Activated CD4-positive, alpha-beta T cell treated with anti-CD3 and anti-CD28 coated beads, Interleukin-2, amount 10 ng/mL, durations not matched to agents 7 days and 5 days (primary cell): ENCODE measurements at places on chromosomes 6 and 20. TPM values are rescaled to one million over a fixed set of nuclear protein-coding genes. Genes with fewer than 3 reads are reported as not detected.

Gene SEMG1
- total RNA-seq = not detected

Gene CD93
- total RNA-seq = 1.7 TPM

Gene TNXB
- 6.7 TPM for total RNA-seq

Gene TREM2
- total RNA-seq = not detected

Gene GMPR
- 3.3 TPM for total RNA-seq

Gene TSPO2
- not detected for total RNA-seq

Gene WDR27
- 21.9 TPM for total RNA-seq

Gene TREML1
- total RNA-seq = not detected

GRCh38 chr6:130018292-130018743 is at the start of gene L3MBTL3:
Gene L3MBTL3, plus strand, starts transcription at chr6:130018581. Its CDS starts 24,119 bp downstream, at chr6:130042700.
- DNase-seq = peak; percentile 89
- no peaks in the 10 kb centered on the region for H3K27me3 ChIP-seq
- H3K4me1 ChIP-seq = peaks cover 25% of the 10 kb centered on the region
- H3K36me3 ChIP-seq = peaks cover 8% of the 10 kb centered on the region
- H3K27ac ChIP-seq = peak within 1 kb of the TSS; percentile 99

DNA sequence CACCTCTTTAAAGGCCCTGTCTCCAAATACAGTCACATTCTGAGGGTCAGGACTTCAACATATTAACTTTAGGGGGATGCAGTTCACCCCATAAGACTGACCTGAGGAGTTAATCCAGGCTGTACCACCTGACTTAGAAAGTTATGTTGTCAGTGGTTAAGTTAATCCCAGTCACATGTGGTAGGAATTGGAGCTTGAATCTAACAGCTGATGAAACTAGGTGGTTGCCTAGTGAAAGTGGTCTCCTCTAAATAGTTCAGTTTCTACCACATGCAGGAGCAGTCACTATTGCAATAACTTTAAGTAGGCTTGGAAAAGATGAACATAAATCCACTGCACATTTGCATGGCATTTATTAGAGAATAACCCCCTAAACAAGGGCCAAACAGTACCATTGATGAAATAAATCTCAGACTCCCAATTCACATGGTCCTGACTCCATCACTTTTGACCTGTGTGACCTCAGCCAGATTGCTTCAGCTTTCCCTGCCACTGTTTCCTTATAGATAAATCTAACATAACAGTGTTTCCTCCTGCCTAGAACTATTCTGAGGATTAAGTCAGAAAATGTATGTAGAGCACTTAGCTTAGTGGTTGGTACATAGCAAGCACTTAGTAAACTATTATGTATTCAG is 20.1 kb downstream of the SAMD5 start:
- peaks cover 9% of the 10 kb centered on the region for H3K4me1 ChIP-seq
- H3K27me3 ChIP-seq = peaks cover 30% of the 10 kb centered on the region
- H3K27ac ChIP-seq = no peak overlapping the region
- DNase-seq = no peak

DNA sequence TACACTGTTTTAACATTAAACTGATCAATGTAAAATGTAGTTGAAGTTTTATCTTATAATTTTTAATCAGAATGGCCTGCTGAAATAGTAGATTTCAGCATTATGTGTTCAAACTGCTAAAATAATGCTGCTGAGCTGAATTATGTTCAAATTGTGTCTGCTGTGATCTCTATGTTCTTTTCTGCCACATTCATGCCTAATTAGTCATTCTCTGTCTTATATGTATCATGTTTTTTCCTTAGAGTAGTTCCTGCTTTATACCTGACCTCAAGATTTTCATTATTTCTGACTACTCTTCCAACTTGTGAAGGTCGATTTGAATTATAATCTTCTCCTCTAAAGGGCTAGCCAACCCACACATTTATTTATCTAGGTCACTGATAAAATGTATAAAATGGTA is 476.7 kb upstream of the EPHA7 start:
- no peak overlapping the region for H3K27ac ChIP-seq
- DNase-seq = no peak
- H3K4me3 ChIP-seq = no peak overlapping the region

GRCh38 chr6:25944688-25945574 is 14.4 kb upstream of the SLC17A2 start:
- peaks cover 6% of the 10 kb centered on the region for H3K36me3 ChIP-seq
- H3K4me1 ChIP-seq = peaks cover 29% of the 10 kb centered on the region
- no peak overlapping the region for H3K27ac ChIP-seq
- H3K4me3 ChIP-seq = no peak overlapping the region
- no peak for DNase-seq
- H3K27me3 ChIP-seq = peaks cover 3% of the 10 kb centered on the region

- H3K27me3 ChIP-seq = peaks cover 10% of the 10 kb centered on the region
- peaks cover 13% of the 10 kb centered on the region for H3K36me3 ChIP-seq
- peak overlapping the region; percentile 89 for H3K4me3 ChIP-seq
- peak overlapping the region; percentile 94 for H3K27ac ChIP-seq
- DNase-seq = peak; percentile 24
- peaks cover 53% of the 10 kb centered on the region for H3K4me1 ChIP-seq
Measured at GRCh38 chr6:159969204-159969912, 476 bp downstream of the IGF2R start.

DNA sequence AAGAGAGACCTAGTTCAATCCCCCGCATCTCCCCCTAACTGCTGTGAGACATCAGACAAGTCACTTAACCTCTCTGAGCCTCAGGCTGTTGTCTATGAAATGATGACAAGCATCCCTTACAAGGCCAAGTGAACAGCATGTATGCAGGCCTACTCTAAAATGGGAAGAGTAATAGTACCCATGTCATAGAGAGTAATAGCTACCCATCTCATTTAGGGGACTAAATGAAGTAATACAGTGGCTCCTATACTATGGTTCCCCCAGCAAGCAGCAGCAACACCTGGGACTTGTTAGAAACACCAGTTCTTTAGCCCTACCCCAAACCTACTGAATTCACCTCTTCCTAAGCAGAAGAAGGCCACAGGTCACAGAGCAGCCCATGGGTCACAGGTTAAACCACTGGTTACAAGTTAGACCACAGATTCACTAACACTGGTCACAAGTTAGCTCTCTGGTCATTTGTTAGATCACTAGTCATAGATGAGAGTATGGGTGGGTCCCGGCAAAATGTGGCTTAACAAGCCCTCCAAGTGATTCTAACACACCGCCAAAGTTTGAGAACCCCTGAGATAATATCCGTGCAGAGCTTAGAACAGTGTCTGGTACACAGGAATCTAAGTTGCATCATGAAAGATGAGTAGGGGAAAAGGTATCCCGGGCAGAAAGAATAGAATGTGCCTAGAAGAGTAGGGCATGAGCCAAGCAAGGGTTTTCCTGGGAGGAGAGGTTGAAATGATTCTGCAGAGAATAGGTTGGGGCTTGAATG is 1.4 kb downstream of the DEFB124 start:
- H3K4me1 ChIP-seq = peaks cover 2% of the 10 kb centered on the region
- no peak overlapping the region for H3K27ac ChIP-seq
- no peak overlapping the region for H3K4me3 ChIP-seq
- H3K36me3 ChIP-seq = peaks cover 2% of the 10 kb centered on the region
- no peak for DNase-seq

DNA sequence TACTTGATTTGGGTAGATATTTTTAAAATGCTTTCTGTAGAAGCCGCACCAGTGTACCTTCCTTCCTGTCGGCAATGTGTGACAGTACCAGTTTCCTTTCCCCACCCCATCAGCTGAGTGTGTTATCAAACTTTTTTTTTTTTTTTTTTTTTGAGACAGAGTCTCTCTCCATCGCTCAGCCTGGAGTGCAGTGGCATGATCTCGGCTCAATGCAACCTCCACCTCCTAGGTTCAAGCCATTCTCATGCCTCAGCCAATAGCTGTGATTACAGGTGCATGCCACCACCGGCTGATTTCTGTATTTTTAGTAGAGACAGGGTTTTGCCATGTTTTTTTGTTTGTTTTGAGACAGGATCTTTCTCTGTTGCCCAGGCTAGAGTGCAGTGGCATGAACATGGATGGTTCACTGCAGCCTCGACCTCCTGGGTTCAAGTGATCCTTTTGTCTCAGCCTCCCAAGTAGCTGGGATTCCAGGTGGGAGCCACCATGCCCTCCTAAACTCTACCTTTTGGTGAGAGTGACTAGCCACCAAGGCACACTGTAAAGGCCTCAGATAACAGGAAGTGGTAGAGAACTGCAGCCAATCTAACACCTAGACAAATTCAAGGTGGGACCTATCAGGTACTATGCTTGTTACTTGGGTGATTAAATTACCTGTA is 26.5 kb upstream of the ZBTB22 start:
- H3K27ac ChIP-seq = peak overlapping the region; percentile 94
- H3K27me3 ChIP-seq = no peaks in the 10 kb centered on the region
- peak overlapping the region; percentile 69 for H3K4me3 ChIP-seq
- peak; percentile 80 for DNase-seq

- no peak overlapping the region for H3K27ac ChIP-seq
- peaks cover 6% of the 10 kb centered on the region for H3K27me3 ChIP-seq
- DNase-seq = peak; percentile 76
- no peak overlapping the region for H3K4me3 ChIP-seq
- no peaks in the 10 kb centered on the region for H3K36me3 ChIP-seq
Measured at GRCh38 chr6:116561377-116562018, 7.9 kb downstream of the CALHM4 start.

- H3K27ac ChIP-seq = no peak overlapping the region
- peaks cover 2% of the 10 kb centered on the region for H3K27me3 ChIP-seq
- H3K36me3 ChIP-seq = no peaks in the 10 kb centered on the region
- no peak for DNase-seq
- no peaks in the 10 kb centered on the region for H3K4me1 ChIP-seq
Measured at GRCh38 chr6:11606332-11606731, 68.8 kb downstream of the TMEM170B start.

DNA sequence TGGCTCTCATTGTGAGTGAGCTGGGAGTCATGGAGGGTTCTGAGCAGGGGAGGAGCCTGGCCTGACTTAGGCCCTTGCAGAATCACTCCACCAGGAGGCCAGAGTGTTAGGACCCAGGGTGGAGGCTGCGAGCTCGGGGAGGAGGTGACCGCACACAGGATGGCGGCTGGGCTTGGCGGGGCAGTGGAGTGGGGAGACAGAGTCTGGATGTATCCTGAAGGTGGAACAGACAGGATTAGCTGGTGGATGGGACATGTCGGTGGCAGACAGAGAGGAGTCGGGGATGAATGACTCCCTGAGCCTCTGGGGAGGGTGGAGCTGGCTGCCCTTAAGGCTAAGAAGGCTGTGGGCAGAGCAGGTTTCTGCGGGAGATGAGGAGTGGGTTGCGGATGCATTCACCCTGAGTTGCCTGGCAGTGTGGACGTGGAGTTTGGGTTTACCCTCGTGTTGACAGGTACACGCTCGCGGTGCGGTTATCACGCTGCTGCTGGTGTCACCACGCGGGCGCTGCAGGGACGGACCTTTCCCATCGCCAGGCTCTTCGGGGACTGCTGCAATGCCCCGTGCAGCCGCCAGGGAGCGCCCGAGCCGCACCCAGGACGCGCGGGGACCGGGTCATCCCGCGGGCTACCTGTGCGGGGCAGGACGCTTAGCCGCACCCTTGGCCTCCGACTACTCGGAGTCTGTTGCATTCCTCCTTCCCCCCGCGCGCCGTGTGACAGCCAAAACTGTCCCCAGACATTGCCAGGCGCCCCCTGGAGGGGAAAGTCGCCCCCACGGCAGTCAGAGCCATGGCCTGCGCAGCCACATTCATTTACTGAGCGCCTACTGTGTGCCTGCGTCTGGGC is 43.0 kb upstream of the PTGIS start:
- no peaks in the 10 kb centered on the region for H3K27me3 ChIP-seq
- peak; percentile 75 for DNase-seq
- peaks cover 7% of the 10 kb centered on the region for H3K36me3 ChIP-seq

DNA sequence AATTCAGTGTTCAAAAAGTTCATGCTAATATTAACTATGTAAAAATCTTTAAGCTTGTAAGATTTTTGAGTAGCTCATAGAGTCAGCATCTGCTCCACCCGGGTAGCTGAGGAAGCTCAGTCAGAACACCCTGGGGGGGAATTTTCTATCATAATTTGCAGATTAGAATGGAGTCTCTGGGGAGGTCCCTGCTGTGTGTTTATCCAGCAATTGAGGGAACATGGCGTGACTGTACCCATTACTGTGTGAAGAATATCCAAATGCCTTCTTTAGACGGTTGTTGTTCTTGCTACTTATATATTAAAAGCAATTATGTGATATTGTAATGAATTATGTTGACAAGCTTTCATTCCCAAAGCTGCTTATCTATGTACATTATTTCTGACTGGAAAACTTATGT is 64.8 kb downstream of the AIG1 start:
- H3K4me3 ChIP-seq = no peak overlapping the region
- no peak for DNase-seq
- H3K27me3 ChIP-seq = no peaks in the 10 kb centered on the region
- H3K36me3 ChIP-seq = peaks cover 7% of the 10 kb centered on the region
- H3K4me1 ChIP-seq = peaks cover 4% of the 10 kb centered on the region
- no peak overlapping the region for H3K27ac ChIP-seq

GRCh38 chr6:11062715-11063114 is 18.6 kb upstream of the ELOVL2 start:
- no peak overlapping the region for H3K27ac ChIP-seq
- no peak overlapping the region for H3K4me3 ChIP-seq
- no peaks in the 10 kb centered on the region for H3K4me1 ChIP-seq
- peaks cover 9% of the 10 kb centered on the region for H3K27me3 ChIP-seq
- no peak for DNase-seq

GRCh38 chr20:24633026-24633425 is 163.6 kb downstream of the SYNDIG1 start:
- no peaks in the 10 kb centered on the region for H3K36me3 ChIP-seq
- no peak overlapping the region for H3K4me3 ChIP-seq
- no peak overlapping the region for H3K27ac ChIP-seq
- H3K4me1 ChIP-seq = peaks cover 12% of the 10 kb centered on the region
- H3K27me3 ChIP-seq = no peaks in the 10 kb centered on the region
- no peak for DNase-seq

- H3K27me3 ChIP-seq = no peaks in the 10 kb centered on the region
- no peaks in the 10 kb centered on the region for H3K4me1 ChIP-seq
- DNase-seq = no peak
Measured at GRCh38 chr6:23620911-23621401, 505.1 kb upstream of the NRSN1 start.

GRCh38 chr20:3093861-3094361 is 9.4 kb upstream of the AVP start:
- H3K4me3 ChIP-seq = no peak overlapping the region
- no peaks in the 10 kb centered on the region for H3K36me3 ChIP-seq
- peaks cover 33% of the 10 kb centered on the region for H3K27me3 ChIP-seq
- DNase-seq = no peak

GRCh38 chr20:35223941-35224340 is 2.5 kb upstream of the MMP24 start:
- H3K4me1 ChIP-seq = peaks cover 14% of the 10 kb centered on the region
- no peak for DNase-seq
- H3K27me3 ChIP-seq = peaks cover 43% of the 10 kb centered on the region
- no peak overlapping the region for H3K27ac ChIP-seq
- H3K36me3 ChIP-seq = peaks cover 6% of the 10 kb centered on the region
- no peak overlapping the region for H3K4me3 ChIP-seq

- peaks cover 4% of the 10 kb centered on the region for H3K36me3 ChIP-seq
- no peak overlapping the region for H3K4me3 ChIP-seq
- peaks cover 17% of the 10 kb centered on the region for H3K4me1 ChIP-seq
- H3K27me3 ChIP-seq = peaks cover 33% of the 10 kb centered on the region
- no peak overlapping the region for H3K27ac ChIP-seq
Measured at GRCh38 chr6:108078191-108078590, 3.6 kb upstream of the OSTM1 start.
